Stimulated activated effector memory CD8-positive, alpha-beta T cell treated with anti-CD3 and anti-CD28 coated beads, Interleukin-12 subunit alpha, Interleukin-12 subunit beta, amount 100 ng/mL, for 72 hours (primary cell): ENCODE measurements at places on chromosomes 13 and 19.

DNA sequence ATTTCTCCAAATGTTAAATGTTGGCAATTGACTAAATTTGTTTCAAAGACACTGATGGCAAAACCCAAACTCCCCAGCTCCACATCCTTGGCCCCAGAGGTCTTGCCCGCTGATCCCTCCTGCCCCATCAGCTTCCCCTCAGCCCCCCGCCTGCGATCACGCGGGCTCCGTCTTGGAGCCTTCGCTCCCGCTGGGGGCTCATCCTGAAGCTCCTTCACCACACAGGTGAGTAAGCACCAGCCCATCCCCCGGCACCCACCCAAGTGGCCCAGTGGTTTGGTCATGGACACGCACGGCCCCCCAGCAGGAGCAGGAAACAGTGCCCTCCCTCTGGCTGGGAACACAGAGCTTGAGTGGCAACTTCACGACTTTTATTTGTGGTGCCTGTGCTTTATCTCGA, 14.9 kb downstream of the EPS8L1 start:
- no peak for DNase-seq

DNA sequence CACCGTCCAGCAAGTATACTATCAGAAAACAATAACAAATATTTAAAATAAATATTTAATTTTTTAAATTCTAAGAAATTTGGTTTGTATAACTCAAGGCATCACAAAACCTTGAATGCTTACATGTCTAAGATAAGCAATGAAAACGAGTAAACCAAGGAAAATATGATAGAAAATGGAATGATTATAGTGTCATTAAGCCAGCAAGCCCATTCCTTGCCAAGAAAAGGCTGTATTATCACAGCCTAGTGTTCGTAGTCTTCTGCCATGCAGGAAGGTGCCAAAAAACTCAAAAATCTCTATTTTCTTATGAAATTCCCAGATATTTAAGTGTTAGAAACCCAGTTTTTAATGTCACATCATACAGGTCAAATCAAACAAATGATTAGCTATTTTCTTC, 136.4 kb downstream of the STOML3 start:
- DNase-seq = no peak

- DNase-seq = no peak
Observed at GRCh38 chr19:16160943-16161560, 12.3 kb downstream of the CIB3 start.

DNA sequence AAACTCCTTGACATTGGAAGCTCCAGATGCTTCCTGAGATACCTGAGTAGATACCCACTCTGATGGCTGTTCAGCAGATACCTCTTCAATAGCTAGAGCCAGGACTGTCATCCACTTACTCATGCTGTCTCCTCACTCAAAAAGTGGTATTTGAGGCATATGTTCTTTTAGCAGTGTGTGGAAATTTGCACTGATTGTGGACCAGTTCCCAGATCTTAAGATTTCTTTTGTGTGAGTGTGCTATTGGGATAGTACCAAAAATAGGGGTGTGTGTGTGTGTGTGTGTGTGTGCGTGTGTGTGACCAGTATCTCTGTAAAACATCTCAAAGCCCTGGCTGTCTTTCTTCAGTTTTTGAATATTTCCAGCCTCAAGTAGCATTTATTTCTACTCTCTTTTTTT, 108.3 kb downstream of the SLITRK5 start:
- DNase-seq = no peak

DNA sequence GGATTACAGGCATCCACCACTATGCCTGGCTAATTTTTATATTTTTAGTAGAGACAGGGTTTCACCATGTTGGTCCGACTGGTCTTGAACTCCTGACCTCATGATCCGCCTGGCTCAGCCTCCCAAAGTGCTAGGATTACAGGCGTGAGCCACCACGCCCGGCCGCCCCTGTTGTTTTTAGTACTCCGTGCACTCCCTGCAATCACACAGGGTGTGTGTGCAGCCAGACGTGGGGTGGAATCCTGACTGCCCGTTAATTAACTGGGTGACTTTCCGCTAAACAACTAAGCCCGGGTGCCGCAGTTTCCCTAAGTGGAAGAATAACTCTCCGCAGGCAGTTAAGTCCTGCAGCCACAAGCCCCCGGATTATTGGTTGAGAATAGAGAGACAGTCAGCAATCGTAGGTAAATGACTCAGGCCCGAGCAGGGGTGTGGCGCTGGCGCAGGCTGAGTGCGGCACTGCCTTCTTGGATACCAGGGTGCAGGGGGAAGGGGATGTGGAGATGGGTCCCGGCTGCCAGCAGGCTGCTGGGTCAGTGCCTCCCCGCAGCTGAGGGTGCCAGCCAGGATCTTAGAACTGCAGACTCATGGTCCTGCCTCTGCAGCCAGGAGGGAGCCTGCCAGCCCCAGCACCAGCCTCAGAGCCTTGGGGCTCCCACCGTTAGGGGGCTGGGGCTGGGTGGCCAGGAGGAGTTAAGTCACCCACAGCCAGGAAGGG, 6.1 kb upstream of the FXYD3 start:
- no peak for DNase-seq

DNA sequence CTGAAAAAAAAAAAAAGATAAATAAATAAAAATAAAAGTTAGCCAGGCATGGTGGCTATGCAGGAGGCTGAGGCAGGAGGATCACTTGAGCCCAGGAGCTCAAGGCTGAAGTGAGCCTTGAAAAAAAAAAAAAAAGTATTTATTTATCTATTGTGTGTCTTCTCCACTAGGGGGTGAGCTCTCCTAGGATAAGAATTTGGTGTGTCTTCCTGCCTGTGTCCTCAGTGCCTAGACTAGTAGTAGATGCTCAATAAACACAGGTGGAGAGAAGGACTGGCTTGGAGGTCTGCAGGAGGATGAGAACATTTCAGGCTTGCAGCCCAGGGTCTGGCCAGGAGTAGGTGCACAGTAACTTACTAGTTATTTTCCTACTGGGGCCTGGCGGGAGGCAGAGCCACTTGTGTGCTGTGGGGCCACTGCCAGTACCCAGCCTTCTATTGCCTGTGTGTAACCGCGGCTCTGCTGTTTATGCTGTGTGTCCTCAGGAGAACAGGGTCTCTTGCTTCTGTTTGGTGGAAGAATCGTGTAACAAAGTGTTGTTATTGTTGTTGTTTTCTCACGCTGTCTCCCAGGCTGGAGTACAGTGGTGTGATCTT, 5.4 kb downstream of the LMTK3 start:
- DNase-seq = no peak

- DNase-seq = no peak
Observed at GRCh38 chr13:90121784-90122183, 1225.7 kb upstream of the MIR17HG start.

GRCh38 chr13:47484548-47484947, 516.5 kb downstream of the SUCLA2 start:
- no peak for DNase-seq

- no peak for DNase-seq
Observed at GRCh38 chr19:5228932-5229777, 111.5 kb downstream of the PTPRS start.

DNA sequence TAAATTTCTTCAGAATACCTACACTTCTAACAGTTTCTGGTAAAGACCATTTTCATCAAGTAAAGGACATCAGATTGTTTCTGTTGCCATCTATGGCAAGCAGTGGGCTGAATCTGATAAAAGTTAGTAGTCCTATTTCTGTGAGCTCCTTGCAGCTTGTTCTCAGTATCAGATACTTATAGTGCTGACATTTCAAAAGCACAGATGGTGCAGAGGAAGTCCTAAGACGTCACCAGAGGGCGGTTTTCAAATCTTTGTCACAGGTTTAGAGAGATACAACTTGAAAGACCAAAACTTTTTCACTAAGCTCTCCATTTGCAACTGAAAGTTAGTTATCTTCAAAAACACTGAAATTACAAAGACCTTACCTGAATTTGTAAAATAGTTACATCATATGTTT, 719.8 kb downstream of the SLITRK1 start:
- no peak for DNase-seq

DNA sequence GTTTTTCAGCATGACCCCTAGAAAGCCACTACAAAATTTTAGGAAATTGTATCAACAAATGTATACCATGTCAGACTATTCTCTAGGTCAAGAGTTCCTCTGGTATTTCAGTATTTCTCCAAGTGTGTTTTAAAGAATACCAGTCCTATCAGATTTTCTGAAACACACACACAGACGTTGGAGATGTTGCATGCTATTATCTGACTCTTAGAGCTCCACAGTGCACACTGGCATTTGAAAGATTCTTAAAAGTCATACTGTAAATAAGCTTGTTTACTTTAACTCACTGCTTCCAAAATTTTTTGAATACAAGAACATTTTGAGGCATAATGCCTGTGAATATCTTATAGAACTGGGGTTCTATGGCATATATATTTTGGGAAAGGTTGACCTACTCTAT, 33.8 kb upstream of the VWA8 start:
- no peak for DNase-seq

GRCh38 chr13:68895696-68896095, 1211.9 kb upstream of the ATXN8OS start:
- no peak for DNase-seq

GRCh38 chr13:30743319-30744055, 8.1 kb downstream of the ALOX5AP start:
- DNase-seq = no peak

- no peak for DNase-seq
Observed at GRCh38 chr13:32863596-32863995, 152.6 kb upstream of the KL start.

- no peak for DNase-seq
Observed at GRCh38 chr19:29872224-29872731, 60.5 kb downstream of the CCNE1 start.

DNA sequence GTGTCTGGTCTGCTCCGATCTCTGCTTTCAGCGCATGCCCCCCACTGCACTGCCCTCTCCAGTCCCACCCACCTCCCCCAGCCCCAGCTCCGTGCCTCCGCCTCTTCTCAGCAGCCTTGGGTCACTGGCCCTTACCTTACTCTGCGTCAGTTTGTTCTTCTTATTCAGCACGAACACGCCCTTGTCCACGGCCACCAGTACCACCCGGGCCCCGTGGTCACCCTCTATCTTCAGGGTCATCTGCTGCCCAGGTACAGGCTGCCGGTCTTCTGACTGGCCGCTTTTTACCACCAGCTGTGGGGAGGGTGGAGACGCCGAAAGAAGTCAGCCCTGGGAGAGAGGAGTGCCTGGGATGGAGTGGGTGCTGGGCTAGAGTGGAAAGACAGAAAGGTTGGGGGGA, 10.9 kb downstream of the C3 start:
- DNase-seq = no peak

DNA sequence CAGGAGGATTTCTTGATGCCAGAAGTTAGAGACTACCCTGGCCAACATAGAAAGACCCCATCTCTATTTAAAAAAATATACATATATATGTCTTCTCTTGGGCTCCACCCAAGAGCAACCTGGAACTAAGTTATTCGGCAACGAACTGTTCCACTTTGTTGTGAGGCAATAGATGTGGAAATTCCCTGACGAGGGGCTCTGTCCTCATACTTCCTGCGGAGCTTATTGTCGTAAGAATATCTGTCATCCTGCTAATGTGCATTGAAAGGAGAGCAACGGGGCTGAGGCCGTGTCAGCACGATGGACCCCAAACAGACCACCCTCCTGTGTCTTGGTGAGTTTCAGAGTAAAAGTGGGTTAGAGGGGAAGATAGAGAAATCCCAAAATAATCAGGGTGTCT, at the start of gene FCAR:
Gene FCAR, plus strand, starts transcription at position 246 of the 400 bp plus-strand sequence. Its CDS starts 55 bp downstream, at position 301.
- DNase-seq = no peak

GRCh38 chr13:97881556-97881955, 71.9 kb upstream of the IPO5 start:
- no peak for DNase-seq

- peak; percentile 69 for DNase-seq
Observed at GRCh38 chr13:48304143-48304876, 759 bp downstream of the RB1 start.

GRCh38 chr13:102323012-102323411, 78.8 kb downstream of the FGF14 start:
- no peak for DNase-seq

GRCh38 chr19:56972291-56972841, 131.8 kb upstream of the PEG3 start:
- DNase-seq = no peak

DNA sequence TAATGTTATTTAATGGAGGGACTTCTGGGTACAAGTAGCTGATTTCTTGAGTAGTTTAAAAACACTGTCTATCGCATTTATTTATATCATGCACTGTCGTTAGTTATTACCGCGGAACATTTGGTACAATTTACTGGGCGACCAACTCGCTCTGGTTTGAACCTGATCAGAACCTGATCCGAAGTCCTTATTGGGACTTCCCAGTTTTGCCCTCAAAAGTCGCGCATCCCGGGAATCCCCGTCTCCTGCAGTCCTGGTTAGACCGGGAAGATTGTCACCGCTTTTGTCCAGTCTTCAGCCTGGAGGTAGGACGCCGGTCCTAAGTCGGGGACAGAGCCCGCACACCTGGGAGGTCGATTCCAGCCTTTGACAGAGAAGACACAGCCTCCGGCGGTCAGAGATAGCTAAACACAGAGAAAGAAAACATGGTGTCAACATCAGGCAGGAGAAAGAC, 694 bp downstream of the CLN5 start:
- DNase-seq = peak; percentile 51

- peak; percentile 62 for DNase-seq
Observed at GRCh38 chr19:10936661-10937084, 8.1 kb downstream of the TIMM29 start.

- DNase-seq = peak; percentile 46
Observed at GRCh38 chr19:41993612-41994483, at the start of gene ATP1A3. Gene ATP1A3 (minus strand): TSS chr19:41994230. CDS start chr19:41994076, 154 bp downstream.

DNA sequence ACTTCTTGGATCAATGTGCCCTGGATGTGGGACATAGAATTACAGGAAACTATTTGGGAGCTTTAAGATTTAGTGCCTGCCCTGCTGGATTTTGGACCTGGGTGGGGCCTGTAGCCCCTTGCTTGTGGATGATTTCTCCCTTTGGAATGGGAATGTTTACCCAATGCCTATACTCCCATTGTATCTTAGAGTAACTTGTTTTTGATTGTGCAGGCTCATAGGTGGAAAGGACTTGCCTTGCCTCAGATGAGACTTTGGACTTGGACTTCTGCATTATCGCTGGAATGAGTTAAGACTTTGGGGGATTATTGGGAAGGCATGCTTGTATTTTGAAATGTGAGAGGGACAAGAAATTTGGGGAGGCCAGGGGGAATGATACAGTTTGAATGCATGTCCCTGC, 13.5 kb downstream of the SLC15A1 start:
- no peak for DNase-seq

- no peak for DNase-seq
Observed at GRCh38 chr13:49356223-49356622, 87.6 kb downstream of the CAB39L start.

DNA sequence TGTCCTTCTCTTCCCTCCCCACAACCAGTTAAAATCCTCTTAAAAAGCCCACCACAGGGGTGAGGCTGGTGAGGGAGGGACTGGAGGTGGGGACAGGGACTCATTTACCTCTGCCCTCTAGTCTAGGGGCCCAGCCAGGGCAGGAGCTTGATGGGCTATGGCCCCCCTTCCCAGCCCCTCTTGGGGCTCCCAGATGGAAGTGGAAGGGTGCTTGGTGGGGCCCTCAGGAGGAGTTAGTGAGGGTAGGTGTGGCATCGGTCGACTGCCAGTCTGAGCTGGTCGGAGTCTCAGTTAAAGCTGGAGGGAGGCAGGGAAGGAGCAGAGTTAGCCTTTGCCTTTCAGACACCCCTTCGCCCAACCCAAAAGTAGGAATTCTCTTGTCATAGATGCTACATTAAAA, 10.5 kb downstream of the ZNF526 start:
- no peak for DNase-seq

GRCh38 chr13:80340651-80341100, 250 bp downstream of the SPRY2 start:
- DNase-seq = no peak

- DNase-seq = no peak
Observed at GRCh38 chr13:52177276-52177675, 17.9 kb upstream of the NEK3 start.

GRCh38 chr19:57437931-57438330, 2.8 kb downstream of the ZNF749 start:
- no peak for DNase-seq

GRCh38 chr13:99008577-99008976, 30.7 kb upstream of the DOCK9 start:
- DNase-seq = no peak
